Right hindlimb (tissue), 1 donor: ENCODE measurements at places on chromosomes 16 and 17.

DNA sequence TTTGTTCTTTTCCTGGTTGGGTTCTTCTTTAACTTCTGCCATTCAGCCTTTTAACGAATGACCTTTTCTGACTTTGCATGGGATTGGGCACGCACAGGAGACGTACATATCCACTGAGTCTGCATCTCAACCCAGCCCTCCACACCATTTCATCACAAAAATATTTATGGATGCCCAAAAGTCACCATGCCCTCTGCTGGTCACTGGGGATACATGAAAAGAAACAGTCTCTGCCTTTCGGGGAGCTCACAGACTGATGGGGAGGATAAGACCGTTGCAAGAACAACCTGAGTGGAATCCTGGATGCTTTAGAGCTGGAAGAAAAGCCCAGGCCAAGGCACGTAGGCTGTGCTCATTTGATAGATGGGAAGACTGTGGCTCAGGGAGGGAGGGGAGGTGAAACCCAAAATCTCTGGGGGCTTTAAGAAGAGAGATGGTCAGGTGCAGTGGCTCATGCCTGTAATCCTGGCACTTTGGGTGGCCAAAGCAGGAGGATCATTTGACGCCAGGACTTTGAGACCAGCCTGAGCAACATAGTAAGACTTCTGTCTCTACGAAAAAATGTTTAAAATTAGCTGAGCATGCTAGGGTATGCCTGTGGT lies 7.9 kb upstream of the MT2A start:
- DNase-seq, result no peak

GRCh38 chr16:2531371-2531695 lies at the start of gene CEMP1:
Gene CEMP1 (minus strand): TSS chr16:2531408. CDS start chr16:2531073, 335 bp downstream.
- DNase-seq, result no peak

DNA sequence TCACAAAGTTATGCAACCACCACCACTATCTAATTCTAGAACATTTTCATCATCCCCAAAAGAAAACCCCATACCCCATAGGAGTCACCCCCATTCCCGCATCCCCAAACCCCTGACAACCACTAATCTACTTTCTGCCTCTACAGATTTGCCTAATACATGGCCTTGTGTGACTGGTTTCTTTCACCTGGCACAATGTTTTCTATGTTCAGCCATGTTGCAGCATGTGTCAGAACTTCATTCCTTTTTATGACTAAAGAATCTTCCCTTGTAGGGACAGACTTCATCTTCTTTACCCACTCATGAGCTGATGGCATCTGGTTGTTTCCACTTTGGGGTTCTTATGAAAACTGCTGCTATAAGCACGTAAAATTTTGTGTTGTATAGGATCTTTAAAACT lies 34.6 kb downstream of the CYTH1 start:
- DNase-seq, result no peak

DNA sequence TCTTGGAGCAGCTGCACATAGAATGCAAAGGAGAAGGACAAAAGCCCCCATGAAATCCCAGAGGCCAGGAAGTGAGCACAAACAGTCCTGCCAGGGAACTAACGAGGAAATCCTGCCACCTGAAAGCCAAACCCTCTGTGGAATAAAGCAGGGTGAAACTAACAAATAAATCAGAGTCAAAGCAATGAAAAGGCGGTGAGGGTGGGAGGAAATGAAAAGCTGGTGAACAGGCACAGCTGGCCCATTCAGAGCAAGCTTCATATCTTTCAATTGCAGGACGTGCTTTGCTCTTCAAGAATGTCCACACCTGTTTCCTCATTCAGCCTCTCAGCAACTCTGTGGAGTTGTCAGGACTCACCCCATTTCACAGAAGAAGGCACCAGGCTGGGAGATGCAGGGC lies 108.1 kb downstream of the ABCC12 start:
- no peak for DNase-seq

DNA sequence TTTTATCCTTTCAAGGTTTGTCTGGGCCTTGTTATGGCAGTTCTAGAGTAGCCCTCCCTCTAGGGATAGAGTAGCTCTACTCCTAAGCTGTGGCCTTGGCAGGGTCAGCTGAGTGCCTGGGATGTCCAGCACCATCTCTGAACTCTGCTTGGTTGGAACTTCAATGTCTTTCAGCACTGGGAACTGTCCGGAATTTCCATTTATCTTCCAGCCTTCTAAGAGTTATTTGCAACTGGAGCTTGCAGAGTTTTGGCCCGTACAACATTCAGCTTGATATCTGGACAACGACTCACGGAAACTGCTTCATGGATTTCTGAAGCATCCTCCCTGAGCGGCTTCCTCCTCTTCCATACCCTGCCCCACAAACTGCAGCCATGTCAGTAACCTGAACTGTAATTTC lies 22.9 kb downstream of the MMD start:
- no peak for DNase-seq

- no peak for DNase-seq
These were observed 5.3 kb downstream of the KRT28 start for GRCh38 chr17:40794466-40794865.

GRCh38 chr16:85891033-85891775 lies 7.8 kb upstream of the IRF8 start:
- DNase-seq, result no peak

GRCh38 chr16:4381072-4381934 lies 9.7 kb downstream of the VASN start:
- DNase-seq, result peak; percentile 34

GRCh38 chr17:27356091-27356705 lies 62.3 kb downstream of the WSB1 start:
- no peak for DNase-seq

- no peak for DNase-seq
These were observed 1.5 kb downstream of the CDK12 start for GRCh38 chr17:39462631-39463375.

DNA sequence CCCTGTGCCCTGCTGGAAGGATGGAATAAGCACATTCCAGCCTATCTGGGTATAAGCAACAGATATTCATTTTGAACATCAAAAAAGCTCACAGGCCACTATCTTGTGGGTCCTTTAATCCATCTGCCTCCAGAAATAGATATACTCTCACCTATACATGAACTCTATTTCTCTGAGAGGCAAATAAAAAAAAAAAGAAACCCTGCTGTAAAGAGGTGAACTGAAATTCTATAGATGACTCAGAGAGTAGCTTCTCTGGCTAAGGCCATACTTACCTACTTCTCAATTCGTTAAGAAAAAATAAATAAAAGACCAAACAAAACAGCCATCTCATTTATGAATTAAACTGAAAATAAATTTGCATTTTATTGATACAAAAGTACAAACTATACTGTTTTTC lies 86.3 kb downstream of the DYNLRB2 start:
- no peak for DNase-seq

DNA sequence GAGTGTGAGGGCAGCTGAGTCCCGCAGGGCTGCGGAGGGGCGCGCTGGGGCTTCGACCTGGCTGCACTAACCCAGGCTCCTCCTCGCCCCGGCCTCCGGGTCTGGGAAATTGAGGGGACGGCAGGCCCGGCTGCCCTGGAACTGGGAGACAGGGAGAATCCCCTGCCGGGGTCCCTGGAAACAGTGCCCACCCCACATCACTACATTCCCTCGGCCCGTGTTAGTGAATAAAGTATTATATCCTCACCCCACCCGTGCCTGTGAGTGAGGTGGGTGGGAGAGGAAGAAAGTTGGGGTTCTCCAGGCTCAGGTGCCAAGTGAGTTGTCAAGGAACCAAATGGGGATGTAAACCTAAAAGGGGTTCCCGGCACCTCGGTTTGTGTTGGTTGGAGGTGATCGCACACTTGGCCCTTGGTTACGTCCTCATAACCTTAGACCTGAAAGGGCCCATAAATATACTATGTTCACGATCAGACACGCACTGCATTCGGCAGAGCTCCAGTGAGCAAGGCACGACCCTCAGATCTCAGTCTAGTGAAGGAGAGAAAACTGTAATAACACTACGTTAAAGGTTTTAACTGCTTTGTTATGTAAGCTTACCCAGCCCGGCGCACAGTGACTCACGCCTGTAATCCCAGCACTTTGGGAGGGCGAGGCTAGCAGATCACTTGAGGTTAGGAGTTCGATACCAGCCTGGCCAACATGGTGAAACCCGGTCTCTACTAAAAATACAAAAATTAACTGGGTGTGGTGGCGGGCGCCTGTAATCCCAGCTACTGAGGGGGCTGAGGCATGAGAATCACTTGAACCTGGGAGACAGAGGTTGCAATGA lies 11.2 kb downstream of the ZNF771 start:
- DNase-seq, result no peak

GRCh38 chr17:64786337-64786736 lies 124.2 kb upstream of the SMURF2 start:
- DNase-seq, result peak; percentile 48

DNA sequence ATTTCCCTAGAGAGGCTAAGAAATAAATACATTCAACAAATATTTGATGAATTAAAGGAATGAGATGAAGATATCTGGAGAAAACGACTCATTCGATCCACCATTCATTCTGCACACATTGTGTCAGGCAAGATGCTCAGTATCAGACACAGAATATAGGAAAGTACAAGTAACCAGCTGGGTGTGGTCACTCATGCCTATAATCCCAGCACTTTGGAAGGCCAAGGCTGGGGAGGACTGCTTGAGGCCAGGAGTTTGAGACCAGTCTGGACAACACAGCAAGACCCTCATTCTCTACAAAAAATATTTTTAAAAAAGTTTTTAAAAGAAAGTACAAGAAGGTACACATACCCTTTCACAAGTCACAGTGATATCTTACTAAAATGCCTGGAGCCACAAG lies 42.3 kb downstream of the CRLF3 start:
- DNase-seq, result no peak

- DNase-seq, result peak; percentile 79
These were observed 9.7 kb upstream of the BAIAP2 start for GRCh38 chr17:81025065-81025740.

DNA sequence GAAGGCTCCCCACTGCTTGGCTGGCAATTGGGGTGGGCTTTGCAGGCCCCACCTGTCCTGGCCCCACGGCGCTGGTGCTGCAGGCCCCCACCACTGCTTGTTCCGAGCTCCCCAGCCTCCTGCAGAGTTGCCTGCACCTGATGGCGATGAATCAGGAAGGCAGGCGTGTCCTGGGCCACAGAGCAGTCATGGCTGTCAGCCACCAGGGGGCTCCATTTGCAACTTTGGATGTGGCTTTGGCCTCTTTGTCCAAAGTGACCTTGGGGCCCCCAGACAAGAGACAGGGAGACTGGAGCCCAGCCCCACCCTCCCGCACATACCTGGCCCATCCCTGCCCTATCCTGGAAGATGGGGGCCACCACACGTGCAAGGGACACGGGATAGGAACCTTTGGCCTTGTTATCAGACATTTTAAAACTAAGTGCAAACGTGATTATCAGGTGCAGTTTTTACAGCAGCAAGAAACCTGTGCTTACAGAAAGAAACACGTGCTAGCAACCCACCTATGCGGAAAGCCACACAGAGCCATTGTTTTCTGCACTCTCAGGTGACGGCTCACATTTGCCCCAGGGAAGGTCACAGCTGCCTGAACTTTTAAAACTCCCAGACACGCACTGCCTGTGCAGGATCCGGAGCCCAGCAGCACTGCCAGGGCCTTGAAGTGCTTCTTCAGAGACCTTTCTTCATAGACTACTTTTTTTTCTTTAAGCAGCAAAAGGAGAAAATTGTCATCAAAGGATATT lies at the start of gene DNASE1:
Gene DNASE1 (plus strand): TSS at position 443 of the 743 bp plus-strand sequence. CDS start 683 bp downstream, outside the sequence.
- DNase-seq, result peak; percentile 59

- peak; percentile 63 for DNase-seq
These were observed 655 bp downstream of the HIRIP3 start for GRCh38 chr16:29994600-29995323.

GRCh38 chr17:77266213-77266612 lies 125.4 kb downstream of the SEC14L1 start:
- no peak for DNase-seq

- no peak for DNase-seq
These were observed 782.7 kb downstream of the CDH11 start for GRCh38 chr16:64339052-64339770.

GRCh38 chr17:48663134-48663924 lies 37.2 kb upstream of the HOXB9 start:
- DNase-seq, result no peak
